Stimulated activated CD8-positive, alpha-beta memory T cell treated with anti-CD3 and anti-CD28 coated beads, Interleukin-4, amount 100 ng/mL, for 1 hour (primary cell): ENCODE measurements at places on chromosomes 1 and 21.

- DNase-seq: no peak
These were observed 12.9 kb downstream of the PLEKHM2 start for GRCh38 chr1:15696956-15697521.

DNA sequence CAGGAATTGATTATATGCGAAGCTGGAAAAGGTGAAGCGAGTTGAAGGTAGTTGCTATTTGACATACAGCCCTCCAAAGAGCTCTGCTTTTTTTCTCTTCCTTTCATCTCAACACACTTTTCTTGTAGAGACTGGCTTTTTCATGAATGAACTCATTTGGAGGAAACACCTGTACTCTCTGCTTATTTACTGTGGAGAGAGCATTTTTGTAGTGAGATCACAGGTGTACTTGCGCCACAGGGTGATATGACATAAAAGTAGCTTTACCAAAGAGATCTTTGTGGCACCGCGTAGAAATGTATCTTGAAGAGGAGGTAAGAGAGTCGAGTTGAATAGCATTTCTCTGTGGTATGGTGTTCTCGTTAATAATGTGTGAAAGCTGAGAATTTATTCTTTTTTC is 187.6 kb downstream of the VPS13D start:
- DNase-seq: no peak

DNA sequence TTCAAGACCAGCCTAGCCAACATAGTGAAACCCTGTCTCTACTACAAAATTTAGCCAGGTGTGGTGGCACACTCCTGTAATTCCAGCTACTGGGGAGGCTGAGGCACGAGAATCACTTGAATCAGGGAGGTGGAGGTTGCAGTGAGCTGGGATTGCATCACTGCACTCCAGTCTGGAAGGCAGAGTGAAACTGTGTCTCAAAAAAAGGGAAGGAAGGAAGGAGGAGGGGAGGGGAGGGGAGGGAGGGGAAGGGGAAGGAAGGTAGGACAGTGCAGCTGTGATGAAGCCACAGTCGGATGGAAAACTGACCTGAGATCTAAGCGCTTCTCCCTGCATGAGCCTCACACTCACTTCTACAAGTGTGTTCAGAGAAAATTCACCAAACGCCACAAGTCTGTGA is 22.0 kb upstream of the FHAD1 start:
- no peak for DNase-seq

- peak; percentile 77 for DNase-seq
These were observed at the start of gene GNB1 for GRCh38 chr1:1890506-1891348. TSS of gene GNB1 (minus strand) at chr1:1891087. CDS start at chr1:1825453, 65,634 bp downstream.

- no peak for DNase-seq
These were observed 37.4 kb downstream of the POFUT2 start for GRCh38 chr21:45250272-45250671.

DNA sequence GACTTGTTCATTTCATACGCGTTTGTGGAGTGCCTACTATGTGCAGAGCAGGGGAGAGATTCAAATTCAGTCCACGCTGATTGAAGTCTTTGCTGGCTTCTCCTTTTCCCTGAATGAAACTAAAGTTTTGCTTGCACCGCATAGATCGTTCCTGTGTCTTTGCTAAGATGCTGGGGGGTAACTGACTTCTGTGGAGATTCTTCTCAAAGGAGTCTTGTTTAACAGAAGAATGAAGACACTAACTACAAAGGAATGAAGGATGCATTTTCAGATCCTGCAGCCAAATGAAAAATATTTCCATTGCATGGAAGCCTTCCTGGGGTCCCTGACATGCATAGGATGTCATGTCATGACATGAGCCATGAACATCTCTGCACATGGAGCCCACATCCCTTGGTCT is 26.9 kb upstream of the H6PD start:
- DNase-seq: no peak

GRCh38 chr1:6256645-6257044 is 4.3 kb downstream of the GPR153 start:
- DNase-seq: no peak

- no peak for DNase-seq
These were observed 1.9 kb downstream of the SLC6A9 start for GRCh38 chr1:44029260-44029910.

- DNase-seq: no peak
These were observed 32.9 kb upstream of the IL12RB2 start for GRCh38 chr1:67274623-67275325.

- DNase-seq: no peak
These were observed 2.9 kb downstream of the SELENBP1 start for GRCh38 chr1:151369621-151370048.

- no peak for DNase-seq
These were observed 20.8 kb upstream of the EFNA1 start for GRCh38 chr1:155106862-155107261.

DNA sequence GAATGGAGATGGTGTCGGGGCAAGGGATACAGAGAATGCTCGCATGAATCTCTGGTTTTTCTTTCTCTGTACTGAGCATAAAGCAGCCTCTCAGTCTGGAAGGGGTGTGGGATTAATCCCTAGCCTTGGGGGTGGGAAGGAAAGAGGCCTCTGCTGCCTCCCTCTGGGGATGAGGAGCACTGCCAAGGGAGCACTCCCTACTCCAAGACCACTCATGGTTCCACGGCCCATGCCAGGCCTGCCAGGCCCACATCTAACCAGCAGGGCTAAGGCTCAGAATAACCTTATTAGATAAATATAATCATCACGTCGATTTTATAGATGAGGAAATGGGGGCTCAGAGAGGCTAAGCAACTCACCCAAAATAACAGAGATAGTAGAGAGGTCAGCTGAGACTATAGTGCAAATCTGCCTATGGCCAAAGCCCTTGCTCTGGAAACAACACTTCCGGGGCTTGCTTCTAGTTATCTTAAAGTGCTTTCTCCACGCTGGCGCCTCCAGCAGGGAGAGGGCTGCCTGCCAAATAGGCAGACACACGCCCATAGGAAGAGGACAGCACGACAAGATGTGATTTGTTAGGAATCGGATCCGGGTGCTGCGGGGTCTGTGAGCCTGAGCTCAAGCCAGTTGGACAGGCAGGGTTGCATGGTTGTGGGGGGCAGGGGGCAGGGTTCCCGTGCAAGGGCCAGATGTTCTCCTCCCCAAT is 522 bp downstream of the TEX35 start:
- no peak for DNase-seq

- no peak for DNase-seq
These were observed 34.0 kb upstream of the LMO4 start for GRCh38 chr1:87294633-87295032.

DNA sequence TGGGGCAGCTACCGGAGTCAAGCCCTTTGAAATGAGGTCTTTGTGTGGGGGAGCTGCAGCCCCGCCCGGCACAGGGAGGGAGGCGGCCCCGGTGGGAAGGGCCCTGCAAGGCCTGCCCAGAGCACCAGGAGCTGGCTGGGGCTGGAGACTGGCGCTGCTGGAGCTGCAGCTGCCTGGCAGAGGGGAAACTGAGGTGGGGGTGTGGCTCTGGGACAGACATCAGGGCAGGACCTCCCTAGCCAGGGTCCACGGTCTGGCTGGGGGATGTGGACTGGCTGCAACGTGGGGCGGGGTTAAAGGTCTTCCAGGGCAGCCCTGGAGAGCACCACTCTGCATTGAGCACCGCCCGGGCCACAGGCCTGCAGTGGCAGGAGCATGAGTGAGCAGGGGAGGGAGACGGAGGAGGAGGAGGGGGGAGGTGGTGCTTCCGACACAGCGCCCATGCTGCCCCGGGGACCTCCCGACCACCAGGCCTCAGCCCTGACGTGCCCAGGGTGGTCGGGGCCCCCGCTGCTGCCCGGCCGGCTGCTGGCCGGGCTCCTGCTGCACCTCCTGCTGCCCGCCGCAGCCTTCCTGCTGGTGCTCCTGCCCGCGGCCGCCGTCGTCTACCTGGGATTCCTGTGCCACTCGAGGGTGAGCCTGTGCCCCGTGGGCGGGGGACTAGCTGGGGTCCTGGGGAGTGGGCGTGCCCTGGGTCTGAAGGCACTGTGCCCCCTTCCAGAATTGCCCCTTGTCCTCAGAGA is 4.8 kb upstream of the ANKRD65 start:
- no peak for DNase-seq

DNA sequence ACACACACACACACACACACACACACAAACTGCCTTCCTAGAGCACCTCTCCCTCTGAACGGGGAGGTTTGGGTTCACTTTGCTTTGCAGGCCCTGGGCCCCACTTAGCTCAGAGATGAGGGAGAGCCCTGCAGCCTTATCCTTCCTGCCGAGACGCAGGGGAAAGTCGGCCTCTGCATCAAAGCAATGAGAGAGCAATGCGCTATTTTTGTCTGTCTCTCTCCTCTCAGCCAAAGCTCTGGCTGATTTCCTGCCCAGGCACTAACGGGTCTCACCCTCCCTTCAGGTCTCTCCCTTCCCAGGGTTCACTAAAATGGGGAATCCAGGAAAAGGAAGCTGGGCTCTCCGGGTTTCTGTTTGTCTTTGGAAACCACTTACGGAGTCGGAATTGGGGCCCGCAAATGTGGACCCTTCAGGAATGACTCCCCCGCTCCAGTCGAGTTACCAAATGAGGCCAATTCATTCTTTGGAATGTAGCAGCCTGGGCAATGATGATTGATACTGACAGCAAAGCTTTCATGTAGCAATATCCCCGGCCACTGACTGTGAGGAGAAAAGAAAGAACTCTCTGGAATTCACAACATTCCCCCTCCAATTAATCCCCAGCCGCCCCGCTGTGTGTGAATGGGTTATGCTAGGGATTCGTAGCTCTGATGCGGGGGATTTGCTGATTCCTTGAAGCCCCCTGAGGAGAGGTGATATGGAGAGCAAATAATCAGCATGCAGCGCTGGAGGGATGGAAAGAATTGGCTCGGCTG is 61.5 kb upstream of the WLS start:
- DNase-seq: no peak

DNA sequence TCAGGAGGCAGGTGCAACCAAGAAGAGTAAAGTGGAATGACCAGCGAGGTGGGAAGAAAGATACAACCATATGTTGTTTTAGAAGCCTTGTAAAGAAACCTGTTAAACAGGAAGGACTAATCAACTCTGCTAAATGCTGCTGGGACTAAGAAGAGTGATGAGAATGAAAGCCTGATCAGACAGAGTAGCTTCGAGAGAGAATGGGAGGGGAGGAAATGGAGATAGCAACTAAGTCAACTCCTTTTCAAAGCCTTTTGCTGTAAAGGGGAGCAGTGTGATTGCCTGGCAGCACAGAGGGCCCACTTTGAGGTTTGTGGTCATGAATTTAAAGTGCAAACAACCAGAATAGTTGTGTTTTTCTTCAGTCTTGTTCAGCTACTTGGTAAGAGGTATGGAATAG is 31.4 kb downstream of the SLC30A7 start:
- no peak for DNase-seq

GRCh38 chr1:24110642-24111261 is 1.2 kb downstream of the MYOM3 start:
- DNase-seq: no peak

DNA sequence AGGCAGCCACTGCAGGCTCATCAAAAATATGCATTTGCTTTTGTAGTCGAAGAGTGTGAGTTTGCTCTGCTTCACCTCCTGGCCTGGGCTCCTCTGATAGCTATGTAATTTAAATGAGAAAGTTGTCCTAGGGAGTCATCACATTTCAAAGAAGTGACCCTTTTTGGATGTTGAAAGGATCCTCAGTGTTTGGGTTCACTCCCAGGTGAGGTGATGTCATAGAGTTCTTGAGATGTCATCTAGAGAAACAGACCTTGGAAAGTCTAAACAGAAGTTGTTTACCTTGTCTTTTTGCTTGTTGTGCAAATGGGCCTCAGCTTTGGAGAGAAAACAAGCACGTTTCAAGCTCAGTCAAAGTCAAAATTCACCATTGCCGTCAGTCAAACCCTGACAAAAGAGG is 92.0 kb upstream of the BARHL2 start:
- DNase-seq: no peak

DNA sequence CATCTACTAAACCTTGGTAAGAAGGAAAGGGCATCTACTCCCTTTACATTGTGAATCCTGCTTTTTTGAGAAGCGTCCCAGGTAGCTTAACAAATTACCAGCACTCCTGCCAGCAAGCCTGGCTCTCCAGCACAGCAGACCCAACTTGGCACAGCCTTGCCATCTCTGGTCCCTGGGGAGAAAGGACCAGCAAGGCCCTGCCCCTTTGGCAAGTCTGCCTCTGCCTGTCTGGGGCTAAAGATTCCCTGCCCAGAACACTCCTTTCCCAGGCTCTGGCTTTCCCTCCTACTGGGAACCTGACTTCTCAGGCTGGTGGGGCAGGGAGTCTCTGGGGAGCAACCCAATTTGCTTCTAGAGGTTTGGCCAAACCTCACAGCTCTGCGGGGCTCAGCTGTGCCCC is 68.5 kb downstream of the ATP2B4 start:
- DNase-seq: no peak
